ENCODE measurements at places on chromosomes 3 and 15.
A peak's percentile ranks its signal among the peaks of the same experiment; 100 is the strongest.

DNA sequence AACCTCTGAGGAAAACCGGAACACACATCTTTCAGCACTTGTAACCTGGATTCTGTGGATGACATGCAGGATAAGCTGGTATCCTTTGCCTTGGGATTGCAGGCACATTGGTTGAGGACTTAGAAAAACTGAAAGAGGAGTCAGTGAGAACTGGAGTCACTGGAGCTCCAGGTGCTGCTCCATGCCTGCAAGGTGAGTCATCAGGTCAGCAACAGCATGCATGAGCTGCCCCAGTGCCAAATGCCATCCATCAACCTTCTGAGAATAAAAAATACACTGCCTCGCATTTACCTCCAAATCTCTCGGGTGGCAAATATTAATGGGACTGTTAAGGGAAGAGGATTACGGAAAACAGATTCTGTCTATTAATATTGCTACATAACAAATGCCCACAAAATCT lies 729.1 kb downstream of the NTRK3 start:
- DNase-seq = no peak

- no peak for DNase-seq
Observed at GRCh38 chr3:54850484-54851018, 77.3 kb downstream of the LRTM1 start.

- no peak for DNase-seq
Observed at GRCh38 chr3:20739814-20740213, 553.8 kb upstream of the SGO1 start.

DNA sequence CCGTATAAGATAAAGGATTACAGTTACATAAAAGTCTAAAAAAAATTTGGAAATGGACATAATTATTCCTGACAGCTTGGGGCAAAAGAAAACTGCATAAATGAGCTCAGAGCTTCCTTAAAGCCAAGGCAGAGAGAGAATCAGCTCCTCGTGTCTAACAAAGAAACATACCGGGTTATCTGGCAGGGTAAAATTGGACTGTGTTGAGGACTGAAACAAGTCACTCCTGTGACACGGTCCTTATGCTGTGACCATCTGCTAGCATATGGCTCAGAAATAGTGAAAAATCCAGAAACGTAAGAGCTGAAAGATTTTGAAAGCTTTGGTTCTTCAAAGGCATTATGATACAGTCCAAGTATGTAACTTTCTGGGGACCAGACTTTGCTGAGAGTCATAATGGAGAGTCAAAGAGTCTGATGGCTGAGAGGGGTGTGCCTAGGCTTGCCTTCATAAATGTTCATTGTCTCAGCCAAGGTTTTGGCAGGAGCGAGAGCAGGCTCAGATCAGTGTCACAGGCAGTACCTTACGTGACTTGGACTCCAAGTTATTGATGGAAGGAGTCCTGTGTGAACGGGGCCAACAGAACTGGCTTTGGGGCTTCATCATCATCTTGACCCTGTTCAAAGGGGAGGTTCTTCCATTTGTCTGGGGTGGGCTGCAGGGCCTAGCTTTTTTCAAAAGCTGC lies 12.5 kb downstream of the MAP6D1 start:
- no peak for DNase-seq

DNA sequence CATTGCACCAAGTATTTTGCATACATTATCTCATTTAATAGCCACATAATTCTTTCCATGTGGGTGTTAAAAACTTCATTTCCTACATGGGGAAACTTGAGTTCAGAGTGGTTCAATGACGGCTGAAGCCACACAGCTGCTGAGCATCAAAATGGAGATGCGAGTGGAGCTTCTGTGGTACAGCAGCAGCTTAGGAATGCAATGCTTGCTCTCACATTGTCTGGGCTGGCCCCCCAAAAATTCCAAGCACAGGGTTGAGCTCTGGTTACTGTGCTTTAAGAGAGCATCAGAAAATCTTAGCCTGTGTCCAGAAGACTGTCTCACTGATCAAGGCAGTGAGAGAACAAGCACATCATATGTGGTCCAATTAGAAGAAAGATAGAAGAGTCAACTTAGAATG lies 57.4 kb upstream of the GADL1 start:
- no peak for DNase-seq

DNA sequence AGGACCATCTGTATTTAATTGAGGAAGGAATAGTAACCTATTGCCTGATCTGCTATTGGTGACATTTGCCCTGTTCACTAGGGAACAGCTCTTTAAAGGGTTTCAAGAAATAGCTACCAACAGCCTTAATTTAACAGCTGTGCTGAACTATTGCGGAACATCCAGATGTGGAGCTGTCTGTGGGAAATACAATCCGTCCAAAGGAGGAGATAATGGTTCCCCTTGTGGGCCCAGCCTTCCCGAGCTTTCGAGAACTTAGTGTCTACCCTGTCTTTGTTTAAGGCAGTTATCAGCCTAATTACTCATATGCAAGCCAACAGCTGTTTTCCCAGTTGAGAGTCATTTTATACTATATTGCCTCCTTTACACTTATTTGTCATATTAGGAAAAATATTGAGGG lies 398.6 kb downstream of the WDR72 start:
- no peak for DNase-seq

DNA sequence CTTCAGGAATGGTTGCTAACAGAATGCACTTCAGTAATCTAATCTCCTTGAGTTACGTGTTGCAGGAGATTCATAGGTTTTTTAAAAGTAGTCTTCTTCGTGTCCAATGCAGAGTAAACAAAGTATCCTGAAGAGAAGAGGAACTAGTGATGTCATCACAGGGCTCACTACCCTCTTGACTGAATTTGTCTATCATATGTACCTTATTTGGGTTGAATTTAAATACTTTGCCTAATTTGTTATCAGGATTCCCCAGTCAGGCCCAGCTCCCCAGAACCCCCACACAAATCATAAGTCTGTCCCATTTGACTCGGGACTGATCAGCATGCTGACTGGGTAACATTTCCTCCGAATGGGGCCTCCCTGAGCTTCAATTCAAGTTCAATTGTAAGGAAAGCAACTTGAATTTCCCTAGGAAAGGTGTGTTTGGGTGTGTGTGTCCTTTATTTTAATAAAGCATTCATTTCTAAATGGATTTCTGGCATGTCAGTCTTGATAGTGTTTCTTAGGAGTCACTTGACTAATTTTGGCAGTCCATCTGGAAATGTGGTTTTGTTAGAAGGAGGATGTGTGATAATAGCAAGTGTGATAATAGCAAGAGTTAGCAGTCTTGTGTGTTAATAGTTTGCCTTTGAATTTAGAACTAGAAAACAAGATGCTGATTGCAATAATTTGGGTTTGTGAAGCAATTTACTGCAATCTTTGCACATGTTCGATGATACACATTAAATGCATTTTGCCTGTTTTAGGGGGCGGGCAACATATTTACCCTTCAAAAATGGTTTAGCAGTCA lies 21.9 kb downstream of the OXNAD1 start:
- DNase-seq = no peak

GRCh38 chr3:45506084-45506483 lies 88.5 kb upstream of the LIMD1 start:
- no peak for DNase-seq

DNA sequence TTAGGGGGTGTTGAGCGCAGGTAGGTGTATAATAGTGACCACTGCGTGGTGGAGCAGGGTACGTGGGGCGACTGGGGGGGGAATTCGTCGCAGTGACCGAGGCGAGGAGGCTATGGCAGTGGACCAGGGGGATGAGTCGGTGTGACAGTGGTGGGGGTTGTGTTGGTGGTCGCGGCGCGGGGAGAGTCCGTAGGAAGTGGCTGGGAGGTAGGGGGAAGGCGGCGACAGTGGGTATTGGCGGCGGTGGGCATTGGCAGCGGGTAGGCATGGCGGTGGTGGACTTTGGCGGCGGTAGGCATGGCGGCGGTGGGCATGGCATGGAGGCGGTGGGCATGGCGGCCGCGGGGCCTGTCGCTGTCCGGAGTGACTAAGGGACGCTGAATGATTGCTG lies 739 bp downstream of the SNRPN start:
- DNase-seq = no peak

DNA sequence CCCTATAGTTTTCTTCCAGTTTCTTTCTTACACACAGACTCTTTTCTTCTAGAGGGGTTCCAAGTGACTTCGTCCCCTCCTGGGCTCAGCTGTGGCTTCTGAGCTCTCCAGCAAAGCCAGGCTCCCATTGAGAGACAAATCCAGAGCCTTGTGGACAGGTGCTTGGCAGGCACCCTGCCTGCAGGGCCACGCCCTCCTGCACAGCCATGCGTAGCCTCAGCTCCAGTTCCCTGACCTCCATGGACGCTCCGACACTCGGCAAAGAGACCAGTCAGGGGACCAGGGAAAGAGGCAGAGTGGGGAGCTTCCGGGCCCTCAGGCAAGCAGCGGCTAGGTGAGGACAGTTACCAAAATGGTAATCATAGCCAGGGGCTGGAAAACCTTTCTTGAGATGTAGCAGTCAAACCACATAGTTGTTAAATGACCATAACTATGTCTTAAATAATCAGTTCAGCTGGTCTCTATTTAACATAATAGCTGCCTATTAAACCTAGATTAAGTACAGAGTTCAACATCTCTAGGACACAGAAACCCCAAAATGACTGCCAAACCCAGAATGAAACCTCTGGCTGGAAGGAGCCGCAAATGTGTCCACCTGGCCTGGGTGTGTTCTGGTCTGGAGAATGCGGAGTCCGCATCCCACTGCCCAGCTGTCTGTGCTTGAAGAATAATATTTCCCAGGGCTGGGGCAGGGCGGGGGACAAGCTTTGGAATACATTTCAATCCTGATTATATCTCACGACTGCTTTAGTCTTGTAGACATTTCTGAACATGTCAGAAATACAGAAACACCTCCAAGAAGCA lies 69.3 kb upstream of the RGMA start:
- DNase-seq = no peak

DNA sequence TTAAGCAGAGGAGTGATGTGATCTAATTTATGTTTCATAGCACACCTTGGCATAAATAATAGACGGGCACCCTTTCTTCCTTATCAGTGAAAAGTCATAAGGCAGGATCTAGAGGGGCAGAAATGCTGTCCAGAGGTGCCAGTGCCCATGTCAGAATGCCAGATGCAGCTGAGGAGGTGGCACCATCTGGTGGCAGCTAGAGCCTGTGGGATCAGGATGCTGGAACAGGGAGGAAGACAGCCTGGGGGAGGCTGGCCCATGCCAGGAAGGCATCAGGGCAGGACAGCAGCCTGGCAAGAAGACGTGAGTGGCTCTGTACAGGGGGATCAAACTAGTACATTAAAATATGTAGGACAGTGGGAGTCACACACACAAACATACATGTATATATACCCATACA lies 16.5 kb downstream of the MYH15 start:
- no peak for DNase-seq

DNA sequence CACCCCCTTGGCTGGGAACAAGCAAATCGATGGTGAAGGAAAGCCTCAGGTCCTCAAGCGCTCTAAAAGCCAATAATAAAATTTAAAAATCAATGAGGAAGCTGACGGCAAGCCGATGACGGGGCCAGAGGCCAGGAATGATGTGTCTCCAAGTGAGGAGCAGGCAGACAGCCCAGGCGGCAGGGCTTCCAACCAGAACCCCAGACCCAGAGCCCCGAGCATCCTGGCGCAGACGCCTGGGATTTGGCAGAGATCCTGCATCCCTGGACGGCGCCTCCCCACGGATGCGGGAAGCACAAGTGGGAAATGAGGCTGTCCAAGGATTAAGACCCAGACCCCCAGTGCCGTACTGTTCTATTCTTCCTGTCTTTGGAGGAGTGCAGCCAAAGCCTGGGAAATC lies 123.0 kb upstream of the PROK2 start:
- no peak for DNase-seq

GRCh38 chr3:107833043-107833442 lies 257.8 kb downstream of the CD47 start:
- DNase-seq = peak; percentile 13

- DNase-seq = no peak
Observed at GRCh38 chr3:48832684-48833083, 15.0 kb downstream of the PRKAR2A start.

GRCh38 chr3:149005416-149005815 lies 14.1 kb downstream of the GYG1 start:
- no peak for DNase-seq

DNA sequence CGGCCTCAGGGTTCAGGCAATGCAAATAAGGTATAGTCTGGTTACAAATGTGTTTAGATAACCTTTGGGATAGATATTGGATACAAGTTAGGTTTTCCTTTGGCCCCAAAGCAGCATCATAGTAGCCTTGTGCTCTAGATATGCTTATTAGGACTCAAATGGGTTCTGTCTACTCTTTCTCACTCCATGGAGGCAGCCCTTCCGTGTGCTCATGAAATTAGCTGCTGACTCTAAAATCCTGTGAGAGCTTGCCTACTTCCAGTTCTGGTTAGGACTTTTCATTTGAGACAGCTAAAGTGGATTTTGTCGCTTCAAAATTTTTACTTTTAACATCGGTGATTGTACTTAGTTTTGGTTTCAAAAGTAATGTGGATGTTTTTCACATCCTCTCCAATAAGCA lies 1.6 kb downstream of the CDV3 start:
- DNase-seq = no peak

GRCh38 chr3:122314228-122314876 lies 10.7 kb upstream of the CSTA start:
- no peak for DNase-seq

- DNase-seq = no peak
Observed at GRCh38 chr15:68311464-68311835, 33.9 kb downstream of the FEM1B start.

DNA sequence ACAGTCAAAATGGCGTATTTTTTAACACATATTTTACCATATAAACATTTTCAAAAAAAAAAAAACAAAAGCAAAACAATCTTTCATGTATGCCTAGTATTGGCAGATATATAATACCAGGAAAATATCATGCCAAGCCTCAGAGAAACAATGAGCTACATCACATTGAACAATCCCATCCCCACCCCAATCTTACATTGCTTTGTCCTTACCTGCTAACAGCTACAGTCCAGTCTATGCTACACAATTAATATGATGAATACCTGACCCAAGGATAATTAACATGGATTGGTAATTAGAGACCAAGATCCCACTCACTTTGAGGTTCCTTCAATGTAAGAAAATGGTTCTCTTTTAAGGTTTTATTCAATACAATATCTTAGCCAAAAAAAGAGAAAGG lies 7.6 kb upstream of the SATB1 start:
- no peak for DNase-seq

DNA sequence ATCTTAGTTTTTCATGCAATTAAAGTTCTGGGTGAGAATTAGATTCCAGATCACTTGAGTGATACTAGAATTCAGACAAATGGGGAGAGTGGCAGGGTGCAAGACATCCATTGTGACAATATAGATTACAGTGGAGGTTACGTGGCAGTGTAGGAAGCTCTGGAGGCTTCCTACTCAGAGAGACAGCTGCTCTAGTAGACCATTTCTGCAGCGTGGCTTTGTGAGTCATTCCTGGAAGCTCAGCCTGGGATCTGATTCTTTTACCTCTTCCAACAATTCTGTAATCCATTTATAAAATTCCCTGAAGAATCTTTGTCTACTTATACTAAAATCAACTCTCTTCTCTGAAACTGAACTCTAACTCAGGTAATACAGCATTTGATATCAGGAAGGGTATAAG lies 90.4 kb upstream of the ASB14 start:
- peak; percentile 26 for DNase-seq

- no peak for DNase-seq
Observed at GRCh38 chr15:70436428-70436827, 326.9 kb downstream of the UACA start.

All from brain microvascular endothelial cell (primary cell).